ENCODE measurements at places on chromosomes 1 and 21.

GRCh38 chr1:211734359-211734758 is 58.9 kb upstream of the NEK2 start:
- no peak for DNase-seq

DNA sequence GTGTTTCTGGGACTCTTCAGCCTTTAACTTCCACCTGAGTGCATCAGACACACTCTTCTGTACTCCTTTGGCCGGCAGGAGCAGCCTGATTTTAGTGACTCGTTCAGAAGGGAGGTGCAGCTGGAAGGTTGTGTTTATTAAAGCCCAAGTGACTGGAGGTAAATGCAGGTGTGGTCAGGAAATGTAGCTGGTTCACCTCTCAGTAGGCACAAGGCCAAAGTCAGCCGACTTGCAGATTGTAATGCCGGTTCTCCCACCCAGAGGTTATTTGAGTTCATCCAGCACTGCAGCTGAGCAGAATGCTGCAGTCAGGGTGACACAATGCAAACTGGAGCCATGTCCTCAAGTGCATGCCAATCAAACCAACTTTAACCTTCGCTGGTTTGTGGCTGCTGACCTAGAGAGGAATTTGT is 91.5 kb downstream of the SPATA46 start:
- DNase-seq, result no peak

DNA sequence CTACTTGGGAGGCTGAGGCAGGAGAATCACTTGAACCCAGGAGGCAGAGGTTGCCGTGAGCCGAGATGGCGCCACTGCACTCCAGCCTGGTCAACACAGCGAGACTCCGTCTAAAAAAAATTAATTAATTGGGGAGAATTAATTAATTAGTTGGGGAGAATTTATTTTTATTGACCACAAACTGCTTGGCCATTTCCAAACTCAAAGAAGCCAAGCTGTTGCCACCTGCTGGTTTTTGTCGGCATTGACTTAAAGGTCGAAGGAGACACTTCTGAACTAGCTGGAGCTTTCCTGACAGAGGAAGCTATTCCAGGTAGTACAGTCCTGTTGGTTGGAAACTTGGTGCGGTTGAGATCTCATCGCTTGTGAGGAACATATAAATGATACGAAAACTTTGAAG is 13.1 kb downstream of the MAP1LC3C start:
- no peak for DNase-seq

DNA sequence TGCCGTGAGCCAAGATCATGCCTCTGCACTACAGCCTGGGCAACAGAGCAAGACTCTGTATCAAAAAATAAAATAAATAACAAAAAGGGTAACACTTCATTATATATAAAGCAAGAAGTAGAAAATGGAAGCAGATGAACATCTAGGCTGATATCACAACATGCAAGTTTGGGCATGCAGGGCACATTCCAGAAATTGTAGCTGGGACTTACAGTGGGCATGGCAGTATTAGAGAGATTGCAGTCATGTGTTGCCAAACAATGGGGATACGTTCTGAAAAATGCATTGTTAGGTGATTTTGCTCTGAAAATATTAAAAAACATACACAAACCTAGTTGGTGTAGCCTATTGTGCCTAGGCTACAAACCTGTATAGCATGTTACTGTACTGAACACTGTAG is 441.0 kb upstream of the PRMT6 start:
- DNase-seq, result no peak

GRCh38 chr21:28737674-28738419 is 254.8 kb downstream of the LTN1 start:
- DNase-seq, result no peak

DNA sequence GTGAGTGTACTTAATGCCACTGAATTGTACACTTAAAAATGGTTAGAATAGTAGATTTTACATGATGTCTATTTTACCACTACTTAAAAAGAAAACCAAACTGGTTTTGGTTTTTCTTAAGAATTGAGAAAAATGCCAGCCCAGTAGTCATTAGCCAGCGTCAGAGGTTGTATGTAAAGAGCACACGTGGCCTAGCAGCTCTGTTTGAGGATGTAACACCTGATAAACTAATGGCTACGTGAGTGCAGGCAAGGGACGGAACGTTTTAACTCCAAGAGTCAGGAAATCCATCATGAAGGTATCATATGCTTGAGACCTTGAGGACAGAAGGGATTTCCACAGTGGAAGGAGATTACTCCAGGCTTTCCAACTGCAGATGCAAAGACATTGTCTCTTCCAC is 223.7 kb downstream of the MRPL39 start:
- DNase-seq, result no peak

Measured in activated naive CD4-positive, alpha-beta T cell treated with anti-CD3 and anti-CD28 coated beads, Interleukin-2, amount 50 U/mL, for 16 hours (primary cell).